Hematopoietic multipotent progenitor cell treated with erythropoietin and hydrocortisone succinate and interleukin-3 and kit ligand, for 17 days (in vitro differentiated cells): ENCODE measurements at places on chromosomes 13 and 19.

GRCh38 chr19:18764591-18765051 is 26.5 kb downstream of the COMP start:
- no peak for DNase-seq

- DNase-seq, result no peak
Observed at GRCh38 chr13:114153485-114154080, 21.2 kb upstream of the RASA3 start.

DNA sequence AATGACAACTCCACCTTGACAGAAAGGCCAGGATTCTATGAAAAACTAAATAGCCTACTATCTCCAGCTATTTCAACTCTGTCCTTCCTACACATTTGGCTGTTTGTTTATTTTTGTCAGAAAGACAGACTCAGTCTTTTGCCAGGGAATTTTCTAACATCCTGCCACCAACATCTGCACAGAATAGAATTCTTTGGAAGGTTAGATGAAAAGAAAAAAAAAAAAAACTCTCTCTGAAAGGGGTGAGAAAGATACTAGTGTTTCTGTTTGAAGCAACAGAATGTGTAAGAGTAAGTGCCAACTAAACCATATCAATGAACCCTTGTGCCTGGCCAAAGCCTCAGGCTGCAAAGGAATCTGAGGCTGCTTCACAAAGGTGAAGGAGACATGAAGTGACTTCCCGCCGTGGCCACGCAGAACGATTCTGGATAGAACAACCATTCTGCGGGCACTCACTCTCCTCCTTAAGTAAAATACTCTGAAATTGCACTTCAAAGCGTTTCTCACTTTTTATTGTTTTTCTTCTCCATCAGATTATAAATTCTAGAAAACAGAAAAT is 498.2 kb downstream of the IRS2 start:
- DNase-seq, result no peak

- DNase-seq, result no peak
Observed at GRCh38 chr13:35567406-35567980, 91.0 kb upstream of the MAB21L1 start.

- DNase-seq, result no peak
Observed at GRCh38 chr13:44219577-44220548, 153.8 kb upstream of the SERP2 start.

GRCh38 chr13:42574435-42575311 is 721 bp downstream of the TNFSF11 start:
- DNase-seq, result no peak

- no peak for DNase-seq
Observed at GRCh38 chr13:99363949-99364348, 56.8 kb upstream of the GPR183 start.

DNA sequence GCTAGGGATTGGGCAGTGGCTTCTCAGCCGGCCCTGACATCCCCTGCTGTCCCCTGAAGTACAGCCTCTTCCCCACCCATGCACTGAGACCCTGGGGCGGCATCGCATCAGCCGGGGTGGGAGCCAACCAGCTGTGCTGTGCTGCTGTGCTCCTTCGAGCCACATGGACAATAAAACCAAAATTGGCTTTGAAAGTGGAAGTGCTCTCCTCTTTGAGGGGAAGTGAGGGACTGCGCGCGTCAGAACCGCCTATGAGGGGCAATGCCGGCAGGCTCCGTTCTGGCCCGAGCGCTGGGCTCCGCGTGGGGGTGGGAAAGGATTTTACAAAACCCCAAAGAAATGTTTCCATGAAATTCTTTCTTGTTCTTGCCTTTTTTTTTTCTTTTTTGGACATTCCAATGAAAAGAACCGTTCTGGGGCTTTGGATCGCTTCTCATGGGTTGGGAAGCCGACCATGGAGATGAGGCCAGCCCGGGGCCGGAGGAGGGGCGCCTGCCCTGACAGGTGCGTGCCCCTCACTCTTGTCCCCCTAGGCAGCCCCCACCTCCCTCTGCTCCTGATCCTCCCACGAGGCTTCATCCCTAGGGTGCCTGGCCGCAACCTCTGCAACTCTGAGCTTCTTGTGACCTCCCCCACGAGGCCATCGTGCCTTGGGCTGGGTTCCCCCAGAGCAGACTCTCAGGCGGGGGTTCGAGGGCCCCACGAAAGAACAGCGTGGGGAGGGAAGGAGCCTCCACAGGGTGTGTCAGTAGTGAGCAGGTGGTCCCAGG is 22.6 kb downstream of the KLHL26 start:
- no peak for DNase-seq

DNA sequence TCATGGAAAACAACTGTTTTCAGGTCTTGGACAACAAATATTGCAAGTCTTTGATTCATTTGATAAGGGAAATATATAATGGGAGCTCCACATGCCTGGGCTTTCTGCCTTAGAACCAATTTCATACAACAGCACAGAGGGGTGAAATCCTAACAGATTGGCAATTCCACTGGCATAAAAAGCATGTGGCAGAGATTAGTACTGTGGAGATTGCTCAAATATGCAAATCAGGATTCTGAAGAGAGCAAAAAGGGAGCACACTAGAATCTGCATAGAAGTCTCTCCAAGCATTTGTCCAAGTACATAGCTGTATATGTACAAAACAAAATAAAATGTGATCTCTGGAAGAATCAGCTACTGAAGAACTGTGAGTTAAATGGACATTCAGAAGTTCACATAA is 312.9 kb upstream of the SLITRK5 start:
- no peak for DNase-seq

GRCh38 chr19:2164020-2164998 is 576 bp downstream of the DOT1L start:
- DNase-seq, result no peak

GRCh38 chr19:31519256-31519655 is 170.0 kb upstream of the TSHZ3 start:
- no peak for DNase-seq

DNA sequence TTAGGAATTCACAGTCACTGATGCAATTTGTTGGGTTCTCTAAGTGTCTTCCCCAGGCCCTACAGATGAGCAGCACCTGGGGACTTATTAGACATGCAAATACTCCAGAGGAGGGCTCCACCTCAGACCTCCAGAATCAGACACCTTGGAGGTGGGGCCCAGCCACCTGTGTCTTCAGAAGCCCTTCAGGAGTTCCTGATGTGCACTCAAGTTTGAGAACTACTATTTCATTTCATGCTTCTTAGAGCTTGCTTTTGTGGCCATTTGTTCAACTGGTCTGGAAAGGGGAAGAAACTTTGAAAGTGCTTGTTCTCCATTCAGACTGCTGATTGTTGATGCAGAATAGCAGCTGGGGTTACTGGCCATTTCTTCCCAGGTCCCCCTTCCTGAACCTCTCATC is 472.0 kb downstream of the COG6 start:
- DNase-seq, result no peak

DNA sequence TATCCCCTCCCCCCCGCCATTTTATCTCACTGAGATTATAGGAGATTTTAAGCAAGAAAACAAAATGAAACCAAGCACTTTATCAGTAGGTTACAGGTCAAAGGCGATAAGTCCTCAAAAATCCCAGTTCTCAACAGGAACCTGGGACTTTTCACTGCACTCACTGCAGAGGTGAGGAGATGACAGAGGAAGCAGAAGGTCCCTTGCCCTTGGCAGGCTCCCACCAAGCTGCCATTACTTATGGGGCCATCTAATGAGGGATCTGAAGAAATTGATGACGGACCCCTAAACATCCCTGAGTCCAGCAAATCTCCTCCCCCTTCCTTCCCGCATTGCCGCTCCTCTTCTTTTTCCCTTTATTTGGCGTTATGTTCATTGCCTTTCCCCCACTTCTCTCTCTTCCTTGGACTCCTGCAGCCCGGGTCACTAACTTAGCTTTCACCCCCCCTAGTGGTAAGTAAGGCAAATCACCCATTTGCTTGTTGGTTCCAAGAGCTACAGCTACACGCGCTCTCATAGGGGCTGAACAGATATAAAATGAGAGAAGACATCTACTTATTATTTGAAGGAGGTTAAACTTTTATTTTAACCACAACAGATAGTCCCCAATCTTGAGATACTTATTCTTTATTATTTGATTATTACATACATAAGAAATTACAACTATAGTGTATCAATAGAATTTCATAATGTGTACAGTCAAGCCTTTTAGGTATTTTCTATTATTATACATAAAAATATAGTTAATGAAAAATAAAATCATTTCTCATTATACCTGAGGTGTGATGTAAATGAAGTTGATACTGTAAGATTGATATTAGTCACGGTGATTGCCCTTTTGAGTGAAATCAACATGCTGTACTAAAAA is 52.0 kb upstream of the ARGLU1 start:
- DNase-seq, result peak; percentile 27

DNA sequence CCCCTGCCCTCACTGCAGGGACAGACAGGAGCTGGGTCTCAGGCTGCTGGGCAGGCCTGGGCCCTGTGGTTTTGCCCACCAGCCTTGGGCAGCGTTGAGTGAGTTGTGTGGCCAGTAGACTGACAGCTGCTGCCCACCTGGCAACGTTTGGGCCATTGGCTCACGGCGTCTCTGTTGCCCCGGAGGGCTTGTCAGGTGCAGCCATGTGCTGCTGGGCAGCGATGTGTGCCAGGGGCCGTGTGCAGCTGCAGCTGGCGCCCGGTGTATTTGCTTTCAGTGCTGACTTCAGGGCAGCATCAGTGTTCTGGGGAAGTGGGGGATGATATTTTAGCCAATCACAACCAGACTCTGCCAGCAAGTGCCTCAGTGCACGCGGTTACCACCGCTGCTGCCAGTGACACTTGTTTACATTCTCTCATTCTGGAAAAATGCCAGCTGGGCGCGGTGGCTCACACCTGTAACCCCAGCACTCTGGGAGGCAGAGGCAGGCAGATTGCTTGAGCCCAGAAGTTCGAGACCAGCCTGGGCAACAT is 10.6 kb downstream of the FZR1 start:
- DNase-seq, result peak; percentile 81

- peak; percentile 44 for DNase-seq
Observed at GRCh38 chr19:10812196-10812595, 23.8 kb downstream of the TMED1 start.

- DNase-seq, result no peak
Observed at GRCh38 chr13:26468265-26468801, 89.2 kb upstream of the WASF3 start.

DNA sequence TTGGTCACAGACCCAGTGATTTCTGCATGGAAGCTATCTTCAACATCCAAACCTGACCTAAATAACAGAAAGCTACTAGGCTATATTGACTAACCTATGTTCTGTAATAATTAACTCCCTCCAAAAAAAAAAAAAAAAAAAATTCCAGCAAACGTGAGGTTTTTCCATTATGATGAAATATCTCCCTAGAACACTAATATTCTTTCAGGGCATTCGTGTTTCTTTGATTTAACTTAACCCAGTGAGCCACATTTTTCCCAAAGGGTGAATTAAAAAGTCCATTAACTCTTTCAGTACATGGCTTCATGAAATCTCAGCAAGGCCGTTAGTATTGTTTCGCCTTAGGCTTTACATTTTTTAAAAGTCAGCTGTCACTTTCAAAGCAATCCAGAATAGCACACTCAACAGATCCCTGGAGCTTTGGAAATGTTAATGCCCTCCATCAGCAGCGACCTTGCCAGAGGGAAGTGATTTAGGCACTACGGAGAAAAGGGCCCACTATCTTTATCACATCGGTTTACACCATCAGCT is 175.8 kb downstream of the DCT start:
- no peak for DNase-seq

GRCh38 chr19:12628040-12629022 is 17.6 kb downstream of the ZNF791 start:
- DNase-seq, result no peak

GRCh38 chr13:46232281-46232680 is 20.6 kb downstream of the LRRC63 start:
- no peak for DNase-seq

DNA sequence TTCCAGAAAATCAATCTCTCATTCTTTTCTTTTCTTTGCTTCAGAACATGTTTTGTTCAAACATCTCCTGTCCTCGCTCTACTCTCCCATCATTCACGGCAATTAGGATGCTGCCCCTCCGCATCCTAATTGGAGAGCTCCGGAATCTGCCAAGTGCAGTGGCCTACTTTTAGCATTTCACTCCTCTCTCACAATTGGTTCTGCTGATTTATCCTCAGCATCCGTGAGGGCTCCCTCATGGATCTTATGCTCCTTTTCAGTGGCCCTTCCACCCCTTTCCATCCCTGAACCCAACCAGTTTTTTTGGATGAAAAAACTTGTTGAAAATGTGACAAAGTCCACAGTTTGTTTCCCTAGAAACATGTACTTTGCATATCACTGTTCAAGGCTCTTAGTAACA is 22.4 kb downstream of the AMER2 start:
- DNase-seq, result no peak

DNA sequence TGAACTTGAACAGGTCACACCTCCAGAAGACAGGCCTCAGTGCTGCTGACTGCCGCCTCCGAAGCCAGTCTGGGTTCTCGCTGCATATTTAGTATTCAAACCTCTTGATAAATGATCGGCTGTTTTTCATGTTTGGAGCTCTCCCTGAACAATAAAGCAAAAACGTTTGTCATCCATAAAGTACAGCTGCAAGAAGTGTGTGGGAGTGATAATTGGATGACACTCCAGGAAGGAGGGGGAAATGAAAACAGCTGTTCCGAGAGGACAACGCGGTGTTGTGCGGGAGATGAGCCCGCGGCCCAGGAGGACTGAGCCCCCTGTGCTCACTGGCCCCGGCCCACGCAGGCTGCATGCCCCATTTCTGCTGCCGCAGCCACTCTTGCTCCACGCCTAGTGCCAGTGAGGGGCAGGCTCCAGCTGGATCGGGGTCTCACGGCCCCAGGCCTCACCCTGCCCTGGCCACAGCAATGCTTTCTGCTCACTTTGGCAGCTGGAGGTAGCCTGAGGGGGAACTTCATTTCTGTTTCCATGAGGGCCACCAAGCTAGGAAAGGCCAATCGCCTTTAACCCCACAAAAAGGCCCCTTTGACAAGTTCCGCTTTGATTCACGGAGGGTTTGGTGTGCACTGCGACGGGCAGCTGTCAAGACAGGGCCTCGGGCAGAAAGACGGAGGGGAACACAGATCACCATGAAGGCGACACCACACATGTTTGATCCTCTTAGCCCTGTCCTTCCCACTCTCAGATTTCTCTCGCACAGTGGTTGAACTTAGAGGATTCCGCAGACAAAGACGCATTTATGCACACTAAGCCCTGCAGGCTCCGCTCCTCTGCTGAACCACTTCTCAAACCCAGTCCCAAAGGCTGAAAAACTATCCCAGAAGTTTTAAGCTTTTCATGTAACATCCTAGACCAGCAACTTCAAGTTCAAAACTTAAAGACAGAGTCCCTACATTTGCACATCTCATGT is 537.6 kb downstream of the EFNB2 start:
- no peak for DNase-seq

DNA sequence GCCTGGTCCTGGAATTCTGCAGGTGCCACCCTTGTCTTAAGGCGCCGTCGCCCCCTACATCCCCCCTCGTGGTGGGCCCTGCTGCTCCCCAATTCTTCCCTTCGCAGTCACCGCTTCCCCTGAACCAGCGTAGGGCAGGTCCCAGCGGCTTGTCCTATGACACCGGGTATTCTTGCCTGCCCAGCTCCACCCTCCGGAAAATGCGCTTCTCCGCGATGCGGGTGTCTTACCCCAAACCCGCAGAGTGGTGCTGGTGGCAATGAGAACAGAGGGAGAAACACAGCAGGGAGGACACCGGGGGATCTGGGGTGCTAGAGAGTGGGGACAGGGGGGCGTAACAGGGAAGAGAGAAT is 9.0 kb downstream of the ZNF808 start:
- DNase-seq, result no peak
